ENCODE measurements at places on chromosomes 1 and 21. TPM values are rescaled to one million over a fixed set of nuclear protein-coding genes. Genes with fewer than 3 reads are reported as not detected.
A peak's percentile ranks its signal among the peaks of the same experiment; 100 is the strongest.

DNA sequence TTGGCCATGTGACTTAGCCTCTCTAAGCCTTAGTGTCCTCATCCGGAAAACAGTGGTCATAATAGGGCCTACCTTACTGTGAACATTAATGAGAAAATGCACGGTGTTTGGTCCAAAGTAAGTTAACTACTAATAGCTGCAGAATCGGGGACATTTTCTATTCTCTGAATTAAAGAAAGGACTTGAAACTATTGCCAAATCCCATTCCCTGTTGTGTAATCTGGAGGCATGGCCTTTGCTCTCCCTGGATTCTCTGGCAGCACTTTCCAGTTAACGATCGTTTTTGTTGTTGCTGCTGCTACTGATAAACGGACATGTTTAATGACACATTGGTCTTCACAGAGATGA lies 30.5 kb downstream of the FMO4 start:
- no peak for DNase-seq

GRCh38 chr21:17560377-17561025 lies 47.7 kb downstream of the CXADR start:
- no peak for DNase-seq

DNA sequence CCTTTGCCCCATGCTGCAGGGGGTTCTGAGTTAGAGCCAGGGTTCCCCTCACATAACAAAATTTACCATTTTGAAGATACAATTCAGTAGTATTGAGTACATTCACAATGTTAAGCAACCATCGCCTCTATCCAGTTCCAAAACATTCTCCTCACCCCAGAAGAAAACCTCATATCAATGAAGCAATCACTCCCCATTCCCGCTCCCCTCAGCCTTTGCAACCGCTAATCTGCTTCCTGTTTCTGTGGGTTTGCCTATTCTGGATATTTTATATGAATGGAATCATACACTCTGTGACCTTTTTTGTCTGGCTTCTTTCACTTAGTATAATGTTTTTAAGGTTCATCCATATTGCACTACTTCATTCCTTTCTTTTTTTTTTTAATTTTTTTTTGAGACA lies 32.9 kb downstream of the SERINC2 start:
- no peak for DNase-seq

GRCh38 chr1:160726498-160727315 lies 12.3 kb upstream of the SLAMF7 start:
- DNase-seq = peak; percentile 78

GRCh38 chr21:16308269-16308668 lies 578.5 kb downstream of the USP25 start:
- no peak for DNase-seq

DNA sequence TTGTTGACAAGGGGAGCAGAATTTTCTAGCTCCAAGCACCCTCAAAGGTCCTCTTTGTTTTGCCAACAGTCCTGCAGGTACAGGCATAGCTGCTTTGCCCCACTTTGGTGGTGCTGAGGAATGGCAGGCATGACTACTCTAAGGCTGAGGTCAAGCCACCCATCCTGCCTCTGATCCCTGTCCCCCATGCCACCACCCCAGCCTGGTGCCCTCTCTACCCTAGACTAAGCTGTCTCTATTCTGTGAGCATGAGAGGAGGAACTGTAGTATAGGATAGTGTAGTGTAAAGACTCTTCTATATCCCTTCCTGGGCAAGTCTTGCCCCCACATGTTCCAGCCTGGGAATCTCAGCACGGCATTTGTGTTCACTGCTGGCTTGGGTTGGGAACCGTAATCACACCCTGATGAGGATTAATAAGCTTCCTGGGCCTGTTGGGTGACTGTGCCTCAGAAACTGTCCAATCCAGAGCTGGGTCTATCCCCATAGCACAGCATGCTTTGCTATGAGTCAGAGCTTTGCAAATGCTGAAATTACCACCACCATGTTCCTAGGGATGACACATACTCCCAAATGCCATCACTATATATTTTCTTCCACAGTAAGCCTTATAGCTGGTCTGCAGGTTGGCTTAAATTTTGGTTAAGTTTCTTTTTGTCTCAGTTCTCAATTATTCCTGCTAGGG lies 105.7 kb upstream of the PPP2R5A start:
- no peak for DNase-seq

The FCRLB gene
- total RNA-seq = 1.9 TPM

The SLC44A3 gene
- total RNA-seq = 32.0 TPM
